T-helper 2 cell treated with Interferon-gamma antibody and Interleukin-4, amounts not matched to agents 5 μg/mL and 100 μg/mL, for 36 hours (primary cell): ENCODE measurements at places on chromosomes 11 and 22.

GRCh38 chr22:46783721-46784120, 21.3 kb downstream of the TBC1D22A start:
- no peak for DNase-seq

- DNase-seq: no peak
These were observed 51.6 kb downstream of the GRAMD1B start for GRCh38 chr11:123481640-123482039.

GRCh38 chr11:73195191-73196007, 22.7 kb upstream of the P2RY2 start:
- DNase-seq: no peak

DNA sequence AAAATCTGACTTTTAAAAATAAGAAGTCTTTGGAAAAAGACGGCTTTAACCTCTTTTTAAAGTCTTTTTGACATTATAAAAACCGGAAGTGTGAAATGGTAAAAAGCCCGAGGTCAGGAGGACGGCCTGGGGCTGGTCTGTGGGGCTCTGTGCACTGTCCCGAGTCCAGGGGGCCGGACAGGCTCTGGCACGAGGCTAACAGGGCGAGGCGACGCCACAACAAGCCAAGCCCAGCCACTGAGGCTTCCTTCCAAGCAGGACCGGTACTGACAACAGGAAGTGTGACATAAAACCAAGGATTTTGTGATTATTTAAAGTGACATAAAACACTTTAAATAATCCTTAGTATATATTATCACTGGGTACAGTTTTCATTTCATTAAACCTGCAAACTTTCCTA, 39.2 kb downstream of the BRD1 start:
- DNase-seq: no peak

GRCh38 chr11:2886191-2886894, 768 bp upstream of the CDKN1C start:
- DNase-seq: no peak

DNA sequence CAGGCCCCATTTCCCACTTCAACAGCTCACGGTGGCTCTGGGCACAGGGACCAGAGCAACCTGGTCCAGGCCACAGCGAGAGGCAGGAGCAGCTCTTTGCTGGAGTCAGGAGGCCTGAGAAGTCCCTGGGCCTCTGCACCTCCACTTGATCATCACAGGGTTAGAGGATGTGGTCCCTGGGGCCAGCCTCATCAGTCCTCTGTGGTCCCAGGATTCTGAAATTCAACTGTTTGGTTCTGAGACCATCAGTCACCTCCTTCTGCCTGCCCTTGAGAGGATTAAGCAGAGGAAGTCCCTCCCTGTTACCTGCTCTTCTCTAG, 24.9 kb upstream of the CBX7 start:
- no peak for DNase-seq
